Esophagus squamous epithelium (tissue), 5 donors: ENCODE measurements at places on chromosomes 7 and 10.

DNA sequence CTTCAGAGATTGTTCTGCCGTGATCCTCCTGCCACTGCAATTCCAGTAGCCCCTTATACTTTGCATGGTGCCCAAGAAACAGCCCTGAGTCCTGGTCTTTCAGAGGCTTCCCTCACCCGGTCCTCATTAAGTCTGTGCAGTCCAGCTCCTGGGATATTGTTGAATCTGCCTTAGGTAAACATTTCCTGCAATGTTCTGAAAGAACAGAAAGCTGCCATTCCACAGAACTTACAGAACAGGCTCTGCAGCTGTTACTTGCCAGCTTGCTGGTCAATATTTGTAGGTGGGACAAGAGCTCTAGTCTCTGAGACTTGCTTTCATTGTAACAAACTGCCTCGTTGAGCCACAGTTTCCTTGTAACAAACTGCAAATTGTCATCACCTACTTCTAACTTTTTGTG, 115.0 kb upstream of the KIF5B start:
- no peak for DNase-seq

DNA sequence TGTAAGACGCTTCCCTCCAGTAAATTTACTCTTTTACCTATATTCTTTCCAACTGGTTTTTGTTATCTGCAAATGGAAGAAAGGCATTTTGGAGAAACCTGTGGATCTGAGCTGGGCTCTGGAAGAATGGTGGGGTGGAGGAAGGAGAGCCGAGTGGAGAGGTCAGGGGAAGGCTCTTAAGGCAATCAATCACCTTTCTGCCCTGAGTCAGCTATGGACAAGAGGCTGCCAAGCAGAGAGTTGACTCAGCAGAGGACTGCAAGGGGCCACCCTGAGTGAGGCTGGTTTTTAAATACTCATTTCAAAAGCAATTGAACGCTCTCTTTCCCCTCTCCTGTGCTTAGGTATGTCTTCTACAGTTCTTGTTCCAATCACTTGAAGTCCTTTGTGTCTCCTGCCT, 81.8 kb downstream of the SPAG6 start:
- DNase-seq: no peak

GRCh38 chr7:77254915-77255314, 55.3 kb upstream of the FGL2 start:
- DNase-seq: no peak

DNA sequence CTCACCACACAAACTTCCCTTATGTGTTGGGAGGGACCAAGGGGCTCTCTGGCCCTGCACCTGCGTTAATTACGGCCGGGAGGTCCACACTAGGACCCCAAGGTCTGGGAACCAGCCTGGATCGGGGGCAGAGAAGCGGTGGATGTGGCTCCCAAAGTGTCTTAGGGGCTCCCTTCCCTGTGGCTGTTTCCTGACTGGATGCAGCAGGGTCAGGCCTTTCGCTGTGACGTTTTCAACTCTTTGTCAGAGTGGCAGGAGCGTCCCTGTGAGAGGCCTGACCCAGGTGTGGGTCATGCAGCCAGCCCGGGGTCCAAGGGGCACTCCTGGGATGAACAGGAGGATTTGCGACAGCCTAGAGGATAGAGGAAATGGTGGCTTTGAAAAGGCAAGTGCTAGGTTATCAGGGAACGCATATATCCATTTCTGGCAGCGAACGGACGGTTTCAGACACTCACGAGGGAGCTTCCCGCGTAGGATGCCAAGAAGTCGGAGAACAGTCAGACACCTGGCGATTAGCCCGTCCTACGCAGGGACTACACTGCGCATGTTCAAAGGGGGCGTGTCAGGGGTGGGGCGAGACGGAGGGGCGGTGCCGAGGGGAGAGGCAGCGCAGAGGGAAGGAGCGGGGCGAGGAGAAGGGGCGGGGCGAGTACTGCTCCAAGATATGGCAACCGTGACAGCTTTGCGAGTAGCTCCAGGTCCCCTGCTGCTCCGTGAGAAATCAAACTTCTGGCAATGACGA, 46.2 kb upstream of the ZNF716 start:
- no peak for DNase-seq

DNA sequence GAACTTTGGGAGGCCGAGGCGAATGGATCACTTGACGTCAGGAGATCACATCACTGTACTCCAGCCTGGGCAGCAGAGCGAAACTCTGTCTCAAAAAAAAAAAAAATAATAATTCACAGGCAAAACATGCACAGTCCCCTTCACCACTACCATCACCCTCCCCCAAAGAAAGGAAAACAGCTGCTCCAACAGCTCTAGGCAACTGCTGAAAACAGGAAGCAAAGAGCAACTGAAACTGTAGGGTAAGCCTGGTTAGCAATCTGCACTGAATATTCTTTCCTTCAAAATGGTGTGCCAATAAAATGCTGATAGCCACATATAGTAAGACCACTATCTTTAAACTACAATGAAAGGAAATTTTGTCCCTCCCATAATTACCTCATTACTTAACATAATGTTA, 11.8 kb downstream of the NT5C2 start:
- DNase-seq: no peak

GRCh38 chr7:80357530-80357929, 154.3 kb downstream of the GNAT3 start:
- DNase-seq: no peak

DNA sequence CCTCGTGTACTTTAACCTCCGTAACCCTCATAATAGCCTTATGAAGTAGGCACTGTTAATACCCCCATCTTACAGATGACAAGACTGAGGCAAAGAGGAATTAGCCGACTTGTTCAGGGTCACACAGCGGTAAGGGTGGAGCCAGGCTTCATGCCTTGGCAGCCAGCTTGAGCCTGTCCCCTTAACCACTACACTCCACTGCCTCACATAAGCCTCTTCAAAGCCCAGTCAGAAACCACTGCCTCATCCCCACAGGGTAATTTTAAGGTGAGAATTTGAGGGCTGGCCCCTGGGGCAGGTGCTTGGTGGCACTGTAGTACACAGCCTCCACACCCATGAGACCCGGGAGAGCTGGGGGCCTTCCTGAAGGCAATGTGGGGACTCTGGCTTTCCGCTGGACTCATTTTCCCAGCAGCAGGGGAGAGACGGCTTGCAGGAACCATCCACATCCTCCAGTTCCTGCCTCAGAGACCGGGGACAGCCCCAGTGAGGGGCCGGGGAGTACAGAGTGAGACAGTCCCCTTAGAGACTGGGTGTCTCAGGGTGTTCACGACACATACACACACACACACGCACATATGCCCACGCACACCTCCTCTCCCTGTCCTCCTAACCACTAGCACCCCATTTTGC, 7.6 kb upstream of the C10orf105 start:
- no peak for DNase-seq

DNA sequence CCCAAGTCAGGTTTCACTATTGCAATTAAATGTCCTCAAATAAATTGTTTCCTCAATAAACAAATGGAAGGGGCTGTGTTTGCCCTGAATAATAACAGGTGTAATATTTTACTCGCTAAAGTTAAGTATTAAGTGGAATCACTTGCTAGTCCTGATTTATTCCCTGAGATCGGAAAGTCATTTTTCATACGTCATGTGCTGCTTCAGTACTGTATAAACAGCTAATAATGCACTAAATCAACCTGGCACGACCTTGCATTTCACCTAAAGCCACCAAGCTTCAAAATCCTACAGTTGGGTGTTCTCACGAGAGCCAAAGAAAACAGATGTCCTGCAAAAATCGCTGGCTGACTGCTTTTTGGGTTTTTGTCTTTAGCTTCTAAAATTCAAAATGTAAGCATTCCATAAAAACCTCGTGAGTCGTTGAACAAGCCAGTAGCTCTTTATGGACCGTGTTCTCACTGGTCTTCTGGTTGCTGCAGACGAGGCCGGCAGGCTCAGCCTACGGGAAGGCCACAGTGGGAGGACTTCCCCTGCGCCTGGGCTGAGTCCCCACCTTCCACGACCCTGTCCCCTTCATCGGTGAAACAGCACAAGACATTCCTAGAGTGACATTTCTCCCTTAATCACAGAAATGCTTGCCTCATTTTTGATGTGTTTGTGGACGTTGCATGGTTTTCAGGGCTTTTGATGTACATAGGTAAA, 17.9 kb upstream of the MNX1 start:
- DNase-seq: no peak

DNA sequence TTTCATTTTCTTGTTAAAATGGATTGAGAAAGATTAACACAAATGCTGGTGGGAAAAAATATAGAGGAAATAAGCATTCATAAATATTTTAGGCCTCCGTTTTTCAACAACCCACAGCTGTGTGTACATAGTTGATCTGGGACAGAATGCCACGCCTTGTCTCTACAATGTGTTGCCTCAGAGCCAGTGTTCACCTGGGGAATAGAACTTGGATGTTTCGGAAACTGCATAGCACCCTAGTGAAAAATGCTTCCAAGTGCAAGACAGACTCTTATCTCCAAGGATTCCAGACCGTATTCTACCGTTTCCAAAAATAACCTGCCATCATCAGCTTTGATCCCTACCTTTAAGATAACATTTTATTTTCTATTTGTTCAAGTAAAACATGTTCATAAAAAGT, 260.9 kb downstream of the SDK1 start:
- no peak for DNase-seq

GRCh38 chr7:104992306-104992705, 21.7 kb upstream of the KMT2E start:
- no peak for DNase-seq

DNA sequence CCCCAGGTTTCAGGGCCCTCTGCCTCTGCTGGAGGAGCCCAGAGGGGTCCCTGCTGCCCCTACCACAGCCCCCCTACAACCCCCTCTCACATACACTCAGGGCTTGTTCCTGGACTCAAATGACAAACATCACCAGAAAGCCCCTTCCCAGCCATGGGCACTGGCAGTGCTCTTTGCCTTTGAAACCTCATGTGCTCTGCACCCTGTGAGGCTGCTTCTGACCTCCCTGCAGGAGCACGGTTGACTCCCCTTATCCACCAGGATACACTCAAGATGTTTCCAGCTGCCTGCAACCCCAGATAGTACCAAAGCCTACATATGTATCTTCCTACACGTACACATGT, 3.5 kb upstream of the ADIRF start:
- no peak for DNase-seq

DNA sequence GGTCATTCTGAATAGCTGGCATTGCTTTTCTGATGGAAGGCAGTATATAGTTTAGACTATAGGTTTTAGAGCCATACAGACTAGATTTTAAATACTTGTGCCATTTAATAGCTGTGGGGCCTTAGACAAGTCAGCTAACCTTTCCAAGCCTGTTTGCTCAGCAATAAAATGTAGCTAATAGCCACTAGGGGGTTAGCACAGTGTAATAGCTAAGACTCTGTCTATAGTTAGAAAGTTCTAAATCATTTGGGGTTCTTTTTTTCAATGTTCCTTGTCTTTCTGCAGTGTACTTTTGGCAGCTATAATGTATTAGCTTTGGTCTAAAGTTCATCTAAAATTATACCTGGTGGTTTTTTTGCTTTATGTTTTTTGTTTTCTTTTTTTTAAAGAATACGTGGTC, 7.5 kb upstream of the KIFBP start:
- DNase-seq: no peak

DNA sequence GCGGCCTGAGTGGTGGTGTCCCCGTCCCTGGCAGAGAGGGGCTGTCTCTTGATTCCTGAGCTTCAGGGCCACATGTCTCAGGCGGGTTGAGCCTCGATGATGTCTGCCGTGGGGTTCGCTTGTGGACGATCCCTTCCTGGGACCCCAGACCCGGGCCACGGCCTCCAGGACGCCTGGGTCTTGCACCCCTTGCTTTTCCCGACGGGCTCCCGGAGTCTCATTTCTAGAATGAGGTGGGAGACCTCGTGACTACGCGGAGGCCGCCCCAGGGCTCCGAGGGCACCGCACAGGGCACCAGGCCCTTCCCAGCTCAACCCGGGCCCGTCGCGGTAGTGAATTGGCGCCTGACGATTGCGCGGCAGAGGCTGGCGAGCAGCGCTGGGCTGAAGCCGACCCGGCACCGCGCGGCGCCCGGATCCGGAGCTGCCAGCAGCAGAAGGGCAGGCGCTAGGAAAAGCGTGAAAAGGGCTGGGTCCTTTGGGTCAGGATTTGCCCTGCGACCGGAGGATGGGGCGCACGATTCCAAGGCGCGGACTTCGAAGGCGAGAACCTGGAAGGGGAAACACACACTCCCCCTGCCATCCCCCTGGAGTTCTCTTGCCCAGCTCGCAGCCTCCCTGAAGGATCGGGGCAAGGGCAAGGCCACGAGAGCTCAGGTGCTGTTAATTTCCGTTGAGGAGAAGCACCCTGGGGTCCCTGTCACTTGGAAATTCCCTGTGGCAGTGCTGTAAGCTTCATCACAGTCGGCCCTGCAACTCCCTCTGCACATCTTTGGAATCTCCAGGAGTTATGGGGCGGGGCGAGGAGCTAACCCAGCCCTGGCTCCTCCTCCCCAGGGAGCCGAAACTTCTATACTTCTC, 15.5 kb downstream of the TLX1 start:
- DNase-seq: no peak

- DNase-seq: no peak
These were observed 131.9 kb downstream of the TNS3 start for GRCh38 chr7:47449810-47450590.

- no peak for DNase-seq
These were observed 567.8 kb upstream of the NRG3 start for GRCh38 chr10:81306971-81307782.

DNA sequence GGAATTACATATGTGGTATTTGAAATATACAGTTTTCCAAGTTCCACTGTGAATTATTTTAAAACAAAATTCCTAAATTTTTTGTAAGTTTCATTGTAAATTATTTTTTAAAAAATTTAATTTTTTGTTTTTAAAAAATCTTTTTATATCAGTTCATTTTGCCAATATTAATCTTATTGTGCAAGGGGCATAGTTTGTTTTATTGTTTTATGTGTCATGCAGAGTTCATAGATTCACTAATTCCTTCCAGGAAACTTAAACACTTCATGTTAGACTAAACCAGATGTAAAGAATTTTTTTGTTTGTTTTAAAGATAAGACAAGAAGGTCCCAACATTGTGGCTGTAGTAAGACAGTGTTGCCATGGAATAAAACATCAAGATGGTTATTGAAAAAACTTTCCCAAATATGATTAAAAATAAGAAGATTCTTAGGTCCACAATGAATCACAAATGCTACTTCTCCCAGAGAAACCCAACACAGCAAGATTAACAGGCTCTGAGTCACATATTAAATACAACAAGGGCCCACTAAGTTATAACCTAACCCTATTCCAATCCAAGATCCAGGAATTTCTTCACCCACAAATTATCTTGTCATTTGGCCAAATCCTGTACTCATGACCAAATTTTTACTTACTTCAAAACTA, 464.7 kb upstream of the IGFBP3 start:
- no peak for DNase-seq

GRCh38 chr10:116146372-116147140, 126.5 kb downstream of the GFRA1 start:
- DNase-seq: no peak

GRCh38 chr7:29282819-29283414, 88.3 kb downstream of the CHN2 start:
- DNase-seq: no peak

- no peak for DNase-seq
These were observed 411.5 kb downstream of the GALNT17 start for GRCh38 chr7:71543396-71543795.

DNA sequence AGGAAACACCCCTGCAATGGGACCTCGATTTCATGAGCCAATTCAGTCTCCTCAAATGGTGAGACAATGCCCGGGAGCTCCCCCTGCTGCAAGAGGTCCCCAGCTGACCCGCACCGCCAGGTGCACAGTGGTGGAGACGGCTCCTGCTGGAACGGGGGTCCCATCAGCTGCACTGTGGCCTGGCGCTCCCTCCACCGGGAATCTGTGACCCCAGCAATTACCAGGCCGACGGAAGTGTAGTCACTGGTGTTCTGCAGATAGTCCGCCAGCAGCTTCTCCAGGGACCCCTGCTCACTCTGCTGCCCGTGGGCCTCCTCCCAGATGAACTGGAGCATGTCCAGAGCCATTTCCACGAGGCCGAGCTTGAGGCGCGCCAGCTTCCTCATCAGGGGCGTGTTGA, 64.9 kb upstream of the NKX6-2 start:
- no peak for DNase-seq
